Hepatocyte (in vitro differentiated cells): ENCODE measurements at places on chromosomes 1 and 21.

GRCh38 chr21:45492765-45493164 lies 49.5 kb downstream of the SLC19A1 start:
- no peak for DNase-seq

DNA sequence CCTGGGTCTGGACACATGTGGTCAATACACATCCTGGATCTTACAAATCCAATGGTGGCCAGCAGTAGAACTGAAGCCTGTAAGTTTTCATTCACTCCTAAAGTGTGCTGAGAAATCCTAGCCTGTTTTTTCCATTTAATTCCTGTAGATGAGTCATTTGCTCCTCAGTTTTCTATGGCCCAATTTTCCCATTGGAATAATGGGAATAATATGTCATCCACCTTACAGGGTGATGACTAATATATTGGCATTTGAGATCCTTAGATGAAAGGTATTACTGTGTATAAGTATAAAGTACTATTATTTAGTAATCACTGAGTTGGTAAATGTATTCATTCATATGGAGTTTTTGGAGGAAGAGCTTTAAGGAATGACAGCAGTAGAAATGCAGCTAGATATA lies 89.7 kb upstream of the ADAR start:
- DNase-seq: no peak

DNA sequence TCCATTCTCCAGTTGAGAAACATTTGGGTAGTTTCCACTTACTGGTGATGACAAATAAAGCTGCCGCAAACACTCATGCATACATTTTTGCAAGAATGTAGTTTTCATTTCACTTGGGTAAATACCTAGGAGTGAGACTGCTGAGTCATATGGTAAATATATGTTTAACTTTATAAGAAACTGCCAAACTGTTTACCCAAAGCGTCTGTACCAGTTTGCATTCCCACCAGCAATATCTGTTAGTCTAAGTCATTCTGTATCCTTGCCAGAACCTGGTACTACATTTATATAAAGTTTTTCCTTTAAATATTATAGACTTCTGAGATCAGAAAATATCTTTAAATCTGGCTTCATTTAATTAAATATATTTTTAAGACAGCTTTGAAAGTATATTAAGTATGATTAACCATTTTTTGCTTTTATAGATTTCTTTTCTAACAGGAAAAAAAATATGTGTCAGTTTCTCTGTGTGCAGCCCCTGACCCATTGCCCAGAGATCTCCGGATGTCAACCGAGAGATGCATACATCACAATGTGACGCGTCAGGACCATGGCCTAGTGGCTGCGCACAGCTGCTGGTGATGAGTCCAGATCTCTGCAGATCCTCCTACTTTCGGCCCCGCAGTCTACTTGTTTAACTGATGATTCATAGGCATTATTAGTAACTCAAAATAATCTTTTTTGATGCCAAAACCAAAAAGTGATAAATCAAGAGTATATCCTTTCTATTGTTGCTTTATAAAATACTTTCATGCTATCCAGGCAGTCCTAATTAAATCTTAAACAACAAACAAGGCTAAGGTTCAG lies 227.1 kb upstream of the MAP1LC3C start:
- DNase-seq: no peak

- no peak for DNase-seq
Observed at GRCh38 chr1:63931468-63931867, 157.7 kb downstream of the ROR1 start.

DNA sequence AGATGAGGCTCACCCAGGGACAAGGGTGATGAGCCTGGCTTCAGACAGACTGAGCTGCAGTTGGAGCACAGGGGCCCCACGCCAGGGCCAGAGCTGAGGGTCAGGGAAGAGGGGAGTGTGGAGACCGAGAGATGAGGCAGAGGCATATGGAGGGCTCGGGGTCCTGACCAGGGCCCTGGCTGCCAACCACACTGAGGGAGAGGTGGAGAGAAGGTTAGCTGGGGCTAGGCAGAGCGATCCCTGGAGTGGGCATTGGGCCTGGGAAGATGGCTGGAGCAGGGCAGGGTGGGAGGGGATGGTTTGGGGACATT lies 8.0 kb downstream of the PEAR1 start:
- no peak for DNase-seq

GRCh38 chr1:28208818-28209441 lies 23.9 kb downstream of the DNAJC8 start:
- peak; percentile 69 for DNase-seq
